Omental fat pad (tissue), 4 donors: ENCODE measurements at places on chromosomes 12 and 14. TPM values are rescaled to one million over a fixed set of nuclear protein-coding genes. Genes with fewer than 3 reads are reported as not detected.

RAB2B gene
- total RNA-seq = 21.3 TPM

ENDOU gene
- total RNA-seq = 2.3 TPM

LIN7A gene
- 8.2 TPM for total RNA-seq

PLEKHG7 gene
- total RNA-seq = 0.12 TPM
